ENCODE measurements at places on chromosomes 2 and 18. TPM values are rescaled to one million over a fixed set of nuclear protein-coding genes. Genes with fewer than 3 reads are reported as not detected.

- H3K4me3 ChIP-seq, result no peak overlapping the region
- peaks cover 34% of the 10 kb centered on the region for H3K27me3 ChIP-seq
- H3K4me1 ChIP-seq, result no peaks in the 10 kb centered on the region
- H3K36me3 ChIP-seq, result no peaks in the 10 kb centered on the region
These were observed 244.1 kb downstream of the SH3BP4 start for GRCh38 chr2:235195921-235196320.

GRCh38 chr2:138267902-138268254 lies 233.7 kb upstream of the SPOPL start:
- H3K4me1 ChIP-seq, result no peaks in the 10 kb centered on the region
- H3K4me3 ChIP-seq, result no peak overlapping the region
- no peaks in the 10 kb centered on the region for H3K36me3 ChIP-seq

GRCh38 chr2:136131961-136132824 lies 14.2 kb upstream of the CXCR4 start:
- H3K27me3 ChIP-seq, result no peaks in the 10 kb centered on the region
- H3K36me3 ChIP-seq, result no peaks in the 10 kb centered on the region
- peak overlapping the region; percentile 90 for H3K4me3 ChIP-seq
- peaks cover 81% of the 10 kb centered on the region for H3K4me1 ChIP-seq

GNAL gene
- polyA plus RNA-seq, result 0.48 TPM

DNA sequence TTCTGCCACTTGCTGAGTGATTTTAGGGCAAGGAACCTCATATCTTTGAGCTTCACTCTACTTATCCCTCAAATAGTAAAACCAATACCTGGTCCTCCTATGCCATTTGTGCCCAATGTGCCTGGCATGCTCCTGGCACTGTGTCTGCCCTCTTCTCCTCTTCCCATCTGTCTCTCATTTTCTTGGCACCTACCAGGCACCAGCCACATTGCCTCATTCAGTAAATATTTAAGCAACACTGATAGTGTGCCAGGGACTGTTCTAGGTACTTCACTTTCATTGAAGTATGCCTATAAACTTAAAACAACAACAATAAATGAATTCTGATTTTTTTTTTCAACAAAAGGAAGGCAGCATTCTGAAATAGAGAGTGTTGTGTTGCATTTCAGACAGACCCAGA lies 15.1 kb upstream of the BOD1L2 start:
- no peaks in the 10 kb centered on the region for H3K36me3 ChIP-seq
- no peaks in the 10 kb centered on the region for H3K4me1 ChIP-seq
- H3K4me3 ChIP-seq, result no peak overlapping the region
- no peak for DNase-seq
- H3K27ac ChIP-seq, result no peak overlapping the region

DCC gene
- not detected for polyA plus RNA-seq

DNA sequence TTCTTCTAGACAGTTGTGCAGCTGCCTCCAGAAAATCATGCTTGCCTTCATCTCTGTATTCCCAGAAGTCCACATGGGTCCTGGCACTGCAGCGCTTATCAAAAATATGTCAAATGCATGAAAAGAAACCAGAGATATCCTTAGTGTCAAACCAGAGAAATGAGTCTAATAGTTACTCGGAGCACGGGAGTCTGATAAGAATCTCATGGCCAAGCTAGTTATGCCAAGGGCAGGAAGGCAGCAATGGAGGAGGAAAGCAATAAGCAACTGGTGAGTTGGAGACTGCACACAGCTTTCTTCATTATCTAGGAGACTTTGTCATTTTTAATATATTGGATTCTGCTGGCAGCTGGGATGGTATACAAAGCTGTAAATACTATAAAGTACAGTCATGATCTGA lies 38.6 kb downstream of the TRIB2 start:
- H3K27me3 ChIP-seq, result peaks cover 35% of the 10 kb centered on the region
- DNase-seq, result no peak
- no peak overlapping the region for H3K27ac ChIP-seq
- H3K4me1 ChIP-seq, result no peaks in the 10 kb centered on the region

- H3K36me3 ChIP-seq, result peaks cover 29% of the 10 kb centered on the region
- DNase-seq, result no peak
- H3K4me3 ChIP-seq, result no peak overlapping the region
These were observed 181.4 kb downstream of the DYM start for GRCh38 chr18:49279041-49279440.

DNA sequence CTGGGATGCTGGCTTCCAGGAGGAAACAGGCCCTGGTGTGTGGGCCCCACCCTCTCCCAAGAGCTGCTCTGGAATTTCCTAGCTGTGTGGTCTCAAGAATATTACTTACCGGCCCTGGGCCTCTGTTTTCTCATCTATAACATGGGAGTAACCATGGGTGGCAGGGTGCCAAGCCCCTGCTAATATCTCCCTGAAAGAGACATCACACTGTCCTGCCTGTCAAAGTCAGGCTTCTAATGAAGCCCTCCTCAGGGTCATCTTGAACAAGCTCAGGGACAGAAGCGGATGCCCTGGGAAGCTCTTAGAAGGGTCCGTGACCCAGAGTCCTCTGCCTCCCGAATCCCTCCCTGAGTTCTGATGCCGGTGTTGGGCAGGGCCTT lies 173.2 kb upstream of the HDAC4 start:
- no peaks in the 10 kb centered on the region for H3K36me3 ChIP-seq
- H3K4me1 ChIP-seq, result no peaks in the 10 kb centered on the region

DNA sequence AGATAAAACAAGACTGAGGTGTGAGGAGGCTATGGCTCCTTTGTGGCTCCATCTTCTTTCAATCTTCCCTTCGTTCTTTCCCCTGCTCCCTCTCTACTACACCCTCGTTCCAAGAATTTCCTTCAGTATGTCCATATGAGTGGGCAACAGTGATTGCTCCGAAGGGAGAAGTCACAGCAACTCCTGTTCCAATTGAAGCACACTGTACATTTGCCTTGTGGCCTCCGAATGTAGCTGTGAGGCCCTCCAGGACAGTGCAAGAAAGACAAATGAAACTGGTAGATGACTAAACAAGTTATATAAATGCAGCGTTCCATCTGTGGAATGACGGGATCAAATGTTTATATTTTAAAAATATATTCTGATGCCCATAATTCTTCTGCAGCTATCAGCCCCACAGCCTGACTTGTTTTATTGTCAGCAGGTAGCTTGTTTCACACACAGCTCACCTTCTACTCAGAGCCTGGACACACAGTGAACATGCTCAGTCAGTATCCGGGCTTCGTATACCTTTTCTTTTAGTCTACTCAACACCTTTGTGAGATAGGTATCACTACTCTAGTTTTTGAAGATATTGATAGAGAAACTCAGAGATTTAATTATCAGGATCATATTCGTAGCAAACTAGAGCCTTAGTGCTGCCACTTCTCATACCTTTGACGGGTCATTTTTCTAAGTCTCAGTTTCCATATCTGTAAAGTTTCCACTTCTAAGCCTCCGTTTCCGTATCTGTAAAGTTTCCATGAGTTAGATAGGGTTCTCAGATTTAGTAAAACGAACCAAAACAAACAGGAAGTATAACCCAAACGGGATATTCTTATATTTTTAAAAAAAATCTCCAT lies 216.7 kb upstream of the STON1 start:
- H3K36me3 ChIP-seq, result peaks cover 7% of the 10 kb centered on the region
- H3K4me1 ChIP-seq, result peaks cover 27% of the 10 kb centered on the region
- H3K4me3 ChIP-seq, result peak overlapping the region; percentile 91
- H3K27ac ChIP-seq, result peak overlapping the region; percentile 91

- no peaks in the 10 kb centered on the region for H3K36me3 ChIP-seq
- H3K27me3 ChIP-seq, result peaks cover 40% of the 10 kb centered on the region
- no peak within 1 kb of the TSS for H3K27ac ChIP-seq
These were observed at the start of gene OR6B2 for GRCh38 chr2:240030379-240031094. Gene OR6B2 (minus strand): TSS chr2:240030429. CDS start chr2:240030429, 0 bp downstream.

DNA sequence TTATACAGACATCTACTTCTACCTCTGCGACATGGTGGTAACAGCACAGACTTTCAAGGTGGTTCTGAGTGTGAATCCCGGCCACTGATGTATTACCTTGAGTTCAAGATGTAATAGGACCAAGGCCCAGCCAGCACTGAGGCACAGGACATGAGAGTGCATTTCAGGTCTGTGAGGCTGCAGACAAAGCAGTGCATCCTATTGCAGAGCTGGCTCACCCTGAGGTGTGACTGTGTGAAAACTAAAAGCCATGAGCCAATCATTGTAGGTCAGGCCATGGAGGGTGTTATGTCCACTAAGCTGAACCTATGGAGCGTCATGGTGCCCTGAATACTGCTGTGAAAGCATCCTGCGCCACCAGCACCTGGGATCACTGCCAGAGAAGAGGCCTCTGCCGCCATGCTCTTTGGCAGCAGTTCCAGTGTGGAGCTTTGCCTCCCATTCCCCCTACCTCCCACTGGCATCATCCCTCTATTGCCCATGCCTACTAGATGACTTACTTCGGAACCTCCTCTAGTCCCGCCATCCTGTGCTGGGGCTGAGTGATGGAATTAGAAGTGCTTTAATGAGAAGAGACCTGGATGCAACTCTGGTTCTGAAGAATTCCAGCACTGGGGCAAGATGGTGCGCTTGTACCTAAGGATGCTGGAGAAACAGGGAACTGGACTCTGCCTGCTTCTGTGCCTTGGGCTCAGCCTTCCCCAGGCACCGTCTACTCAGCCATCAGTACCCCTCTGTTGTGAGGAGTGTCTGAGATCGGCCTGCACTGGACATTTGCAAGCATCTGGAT lies 112.0 kb upstream of the RMDN2 start:
- H3K4me1 ChIP-seq, result no peaks in the 10 kb centered on the region
- H3K4me3 ChIP-seq, result no peak overlapping the region
- H3K27me3 ChIP-seq, result peaks cover 5% of the 10 kb centered on the region
- H3K36me3 ChIP-seq, result no peaks in the 10 kb centered on the region
- no peak overlapping the region for H3K27ac ChIP-seq

ITGB6 gene
- polyA plus RNA-seq, result not detected

DNA sequence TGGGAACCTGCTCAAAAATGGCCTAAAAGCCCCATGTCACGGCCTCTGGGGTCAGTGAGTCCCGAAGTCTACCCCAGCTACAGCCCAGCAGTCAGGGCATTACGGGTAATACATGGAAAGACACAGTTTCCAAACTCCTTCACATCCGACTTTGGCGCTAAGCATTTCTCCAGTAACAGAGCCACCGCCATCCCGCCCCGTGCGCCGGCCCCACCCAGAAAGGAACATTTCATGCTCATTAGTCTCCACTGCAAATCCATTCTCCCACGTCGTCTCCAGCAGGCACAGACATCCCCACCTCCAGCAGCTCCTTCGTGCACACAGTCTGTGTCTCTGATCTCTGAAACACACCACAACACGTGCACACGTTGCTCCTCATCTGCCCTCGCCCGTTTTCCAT lies 509.2 kb upstream of the ID2 start:
- peaks cover 5% of the 10 kb centered on the region for H3K36me3 ChIP-seq
- DNase-seq, result no peak
- H3K27me3 ChIP-seq, result peaks cover 50% of the 10 kb centered on the region
- H3K4me3 ChIP-seq, result no peak overlapping the region
- H3K4me1 ChIP-seq, result peaks cover 4% of the 10 kb centered on the region
- H3K27ac ChIP-seq, result no peak overlapping the region

DNA sequence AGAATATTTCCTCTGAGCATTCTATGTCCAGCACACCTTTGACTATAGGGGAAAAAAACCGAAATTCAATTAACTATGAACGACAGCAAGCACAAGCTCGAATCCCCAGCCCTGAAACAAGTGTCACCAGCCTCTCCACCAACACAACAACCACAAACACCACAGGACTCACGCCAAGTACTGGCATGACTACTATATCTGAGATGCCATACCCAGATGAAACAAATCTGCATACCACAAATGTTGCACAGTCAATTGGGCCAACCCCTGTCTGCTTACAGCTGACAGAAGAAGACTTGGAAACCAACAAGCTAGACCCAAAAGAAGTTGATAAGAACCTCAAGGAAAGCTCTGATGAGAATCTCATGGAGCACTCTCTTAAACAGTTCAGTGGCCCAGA lies 79.4 kb upstream of the FAM117B start:
- no peaks in the 10 kb centered on the region for H3K4me1 ChIP-seq
- no peak overlapping the region for H3K4me3 ChIP-seq
- no peaks in the 10 kb centered on the region for H3K27me3 ChIP-seq
- H3K27ac ChIP-seq, result no peak overlapping the region
- H3K36me3 ChIP-seq, result peaks cover 24% of the 10 kb centered on the region
- DNase-seq, result no peak

REG1A gene
- not detected for polyA plus RNA-seq

DNA sequence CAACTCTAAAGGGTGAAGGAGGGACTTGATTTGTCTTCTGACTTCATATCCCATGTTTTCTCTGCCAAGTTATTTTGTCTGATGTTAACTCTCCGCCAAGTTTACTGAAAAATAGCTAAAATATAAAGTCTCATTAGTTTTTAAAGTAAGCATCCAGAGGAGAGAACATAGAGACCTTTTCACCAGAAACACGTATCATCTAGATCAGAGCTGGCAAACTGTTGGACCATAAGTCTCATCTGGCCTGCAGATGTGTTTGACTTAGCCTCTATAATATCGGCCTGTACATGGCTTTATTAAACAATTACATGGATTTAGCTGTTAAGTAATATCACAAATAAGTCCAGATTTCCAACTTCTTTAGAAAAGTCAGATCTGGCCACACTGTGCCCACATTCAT lies 182.6 kb downstream of the PLCL1 start:
- H3K27ac ChIP-seq, result no peak overlapping the region
- no peaks in the 10 kb centered on the region for H3K27me3 ChIP-seq
- no peak for DNase-seq
- no peaks in the 10 kb centered on the region for H3K4me1 ChIP-seq

CNRIP1 gene
- not detected for polyA plus RNA-seq

CYP26B1 gene
- not detected for polyA plus RNA-seq

- H3K27me3 ChIP-seq, result no peaks in the 10 kb centered on the region
- H3K27ac ChIP-seq, result peak overlapping the region; percentile 94
- H3K4me3 ChIP-seq, result peak overlapping the region; percentile 89
- DNase-seq, result peak; percentile 75
- peaks cover 19% of the 10 kb centered on the region for H3K4me1 ChIP-seq
These were observed 10.9 kb downstream of the CATIP start for GRCh38 chr2:218367415-218368149.

MAP4K4 gene
- 18.7 TPM for polyA plus RNA-seq

FSIP2 gene
- not detected for polyA plus RNA-seq

MRO gene
- 0.16 TPM for polyA plus RNA-seq

GALR1 gene
- polyA plus RNA-seq, result not detected

DNA sequence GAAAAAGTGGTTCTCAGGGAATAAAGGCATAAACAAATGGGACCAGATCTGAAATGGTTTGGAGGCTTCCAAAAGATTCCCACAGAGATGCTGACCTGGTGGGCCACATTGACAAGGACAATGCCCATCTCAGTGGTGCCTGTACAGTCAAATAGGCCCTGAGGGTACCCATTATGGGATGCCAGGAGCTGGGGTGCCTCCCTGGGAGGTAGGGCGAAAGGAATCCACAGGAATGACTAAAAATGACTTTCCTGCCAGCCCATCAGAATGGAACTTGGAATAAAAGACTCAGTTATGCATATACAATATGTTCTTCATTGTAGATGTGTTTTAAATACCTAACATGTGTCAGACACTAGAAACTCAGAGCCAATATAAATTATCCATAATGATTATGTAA lies 248.5 kb downstream of the RNF144A start:
- H3K4me1 ChIP-seq, result no peaks in the 10 kb centered on the region
- peaks cover 4% of the 10 kb centered on the region for H3K36me3 ChIP-seq
- peaks cover 4% of the 10 kb centered on the region for H3K27me3 ChIP-seq
- no peak for DNase-seq

- no peaks in the 10 kb centered on the region for H3K36me3 ChIP-seq
- no peaks in the 10 kb centered on the region for H3K4me1 ChIP-seq
- no peaks in the 10 kb centered on the region for H3K27me3 ChIP-seq
- H3K4me3 ChIP-seq, result no peak overlapping the region
- no peak for DNase-seq
These were observed 11.2 kb downstream of the CFAP210 start for GRCh38 chr2:169683054-169683424.

EFR3B gene
- 0.10 TPM for polyA plus RNA-seq
